Psoas muscle (tissue), 8 donors: ENCODE measurements at places on chromosomes 5 and 9. TPM values are rescaled to one million over a fixed set of nuclear protein-coding genes. Genes with fewer than 3 reads are reported as not detected.

Gene SV2C
- total RNA-seq = not detected

- H3K27ac ChIP-seq = peak overlapping the region; percentile 79
- no peak for DNase-seq
- H3K4me1 ChIP-seq = peaks cover 29% of the 10 kb centered on the region
- no peaks in the 10 kb centered on the region for H3K27me3 ChIP-seq
- no peaks in the 10 kb centered on the region for H3K36me3 ChIP-seq
These were observed 2.2 kb downstream of the ABLIM3 start for GRCh38 chr5:149143470-149143869.

Gene CCNJL
- total RNA-seq = 1.3 TPM

Gene ADAMTS19
- 0.34 TPM for total RNA-seq

DNA sequence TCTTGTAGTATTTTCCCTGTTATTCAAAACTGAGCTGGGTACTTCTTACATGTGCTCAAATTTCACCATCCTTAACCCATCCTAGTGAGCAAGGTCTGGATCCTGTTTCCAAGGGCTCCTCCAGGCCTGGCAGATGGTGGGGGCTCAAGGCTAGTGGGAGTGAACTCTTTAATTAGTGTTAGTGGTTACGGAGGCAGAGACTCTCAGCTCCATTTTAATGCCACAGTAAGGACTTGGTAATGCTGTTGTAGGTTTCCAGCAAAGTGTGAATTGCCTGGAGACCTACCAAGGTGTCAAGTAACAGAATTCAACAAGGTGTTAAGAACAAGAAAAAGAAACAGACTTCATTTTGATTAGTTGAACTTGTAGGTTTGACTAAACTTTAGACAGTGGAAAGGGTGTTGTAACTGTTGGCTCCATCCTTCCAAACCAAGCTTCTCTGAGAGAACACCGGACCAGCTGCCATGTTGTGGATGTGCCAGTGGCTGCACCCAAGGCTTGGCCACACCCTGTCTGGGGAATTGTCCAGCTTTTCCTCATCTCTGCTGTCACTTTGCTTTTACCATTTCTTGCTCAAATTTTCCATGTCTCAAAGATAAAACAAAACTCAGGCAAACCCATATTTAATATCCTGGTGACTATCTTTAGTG is 98.7 kb downstream of the ADCY2 start:
- H3K36me3 ChIP-seq = no peaks in the 10 kb centered on the region
- peak overlapping the region; percentile 1 for H3K27ac ChIP-seq
- H3K27me3 ChIP-seq = no peaks in the 10 kb centered on the region
- peaks cover 49% of the 10 kb centered on the region for H3K4me1 ChIP-seq
- H3K4me3 ChIP-seq = no peak overlapping the region
